GM04504 (cell line): ENCODE measurements at places on chromosomes 13 and 19.

GRCh38 chr19:47742634-47743033, 2.7 kb upstream of the NOP53 start:
- DNase-seq, result no peak

DNA sequence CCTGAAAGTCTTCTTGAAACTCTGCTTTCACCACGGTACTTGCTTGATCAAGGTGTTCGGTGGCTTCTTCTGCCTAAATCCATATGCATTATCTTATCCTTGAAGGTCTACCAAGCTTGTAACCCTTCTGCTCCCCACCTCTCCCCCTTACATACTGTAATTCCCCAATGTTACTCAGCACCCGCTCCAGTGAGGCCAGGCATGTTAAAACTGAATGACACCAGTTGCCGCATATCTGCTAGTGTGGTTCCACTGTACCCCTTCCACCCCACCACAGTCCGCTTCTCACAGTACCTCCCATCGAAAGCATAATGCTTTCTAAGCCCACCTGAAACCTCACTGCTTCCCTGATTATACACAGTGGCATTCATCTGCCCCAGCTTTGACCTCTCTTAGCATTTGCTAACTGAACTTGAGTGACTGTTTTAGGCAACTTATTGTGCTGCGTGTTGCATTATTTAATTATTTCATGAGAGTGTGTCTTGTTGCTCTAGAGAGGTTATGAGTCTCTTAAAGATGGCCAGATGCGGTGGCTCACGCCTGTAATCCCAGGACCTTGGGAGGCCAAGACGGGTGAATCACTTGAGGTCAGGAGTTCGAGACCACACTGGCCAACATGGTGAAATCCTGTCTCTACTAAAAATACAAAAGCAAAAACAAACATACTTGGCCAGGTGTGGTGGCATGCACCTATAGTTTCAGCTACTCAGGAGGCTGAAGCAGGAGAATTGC, 87.6 kb upstream of the MBNL2 start:
- DNase-seq, result no peak

DNA sequence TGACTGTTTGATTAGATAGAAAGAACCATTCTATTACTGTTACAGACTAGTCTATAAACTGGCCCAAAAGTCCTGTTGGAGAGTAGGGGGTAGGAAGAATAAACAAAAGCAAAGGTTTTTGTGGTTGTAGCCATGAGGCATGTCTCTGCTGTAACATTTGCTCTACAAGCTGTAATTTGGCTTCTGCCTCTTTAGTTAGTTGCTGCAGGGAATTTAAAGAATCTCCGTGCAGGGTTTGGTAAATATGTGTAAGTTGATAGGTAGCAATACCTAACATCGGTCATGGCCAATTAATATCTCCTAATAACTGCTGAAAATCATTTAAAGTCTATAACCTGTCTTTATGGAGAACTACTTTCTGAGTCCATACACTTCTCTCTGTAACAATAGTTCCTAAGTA, 13.0 kb downstream of the FPR3 start:
- no peak for DNase-seq

DNA sequence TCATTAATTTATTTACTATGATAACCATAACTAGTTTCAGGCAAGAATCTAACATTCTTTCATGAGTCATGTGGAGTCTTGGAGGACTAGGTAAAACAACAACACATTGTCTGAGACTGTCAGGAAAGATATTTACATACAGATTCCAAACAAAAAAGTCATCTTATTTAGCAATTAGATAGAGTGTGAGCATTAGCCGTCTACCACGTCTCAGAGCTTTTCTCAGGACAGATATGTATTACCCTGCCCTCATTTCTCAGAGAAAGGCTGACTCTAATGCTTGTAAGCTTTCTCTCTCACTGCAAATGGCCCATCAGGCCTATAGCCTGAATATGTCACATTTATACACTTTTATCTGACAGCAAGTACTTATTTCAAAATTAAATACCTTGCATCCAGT, 312.1 kb upstream of the PCDH20 start:
- no peak for DNase-seq

DNA sequence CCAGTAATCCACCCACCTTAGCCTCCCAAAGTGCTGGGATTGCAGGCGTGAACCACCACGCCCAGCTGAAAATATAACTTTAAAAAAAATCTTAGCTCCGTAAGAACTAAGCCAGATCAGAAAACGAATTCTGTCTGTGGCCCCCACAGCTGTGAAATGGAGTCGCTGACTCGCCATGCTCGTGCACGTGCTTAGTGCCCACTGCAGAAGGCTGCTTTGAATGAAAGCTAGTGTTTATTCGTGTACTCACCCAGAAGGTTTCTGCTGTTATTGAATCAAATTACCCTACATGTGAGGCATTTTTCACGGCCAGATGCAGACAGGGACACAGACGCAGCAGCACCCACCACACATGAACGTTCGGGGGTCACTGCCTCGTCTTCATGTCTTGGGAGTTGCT, 61.7 kb upstream of the F7 start:
- no peak for DNase-seq

- DNase-seq, result peak; percentile 35
Observed at GRCh38 chr13:31909864-31910551, 121.6 kb upstream of the FRY start.

GRCh38 chr19:13996928-13997630, 9.0 kb downstream of the RFX1 start:
- no peak for DNase-seq

- no peak for DNase-seq
Observed at GRCh38 chr13:21232599-21232998, 56.1 kb downstream of the MRPL57 start.

DNA sequence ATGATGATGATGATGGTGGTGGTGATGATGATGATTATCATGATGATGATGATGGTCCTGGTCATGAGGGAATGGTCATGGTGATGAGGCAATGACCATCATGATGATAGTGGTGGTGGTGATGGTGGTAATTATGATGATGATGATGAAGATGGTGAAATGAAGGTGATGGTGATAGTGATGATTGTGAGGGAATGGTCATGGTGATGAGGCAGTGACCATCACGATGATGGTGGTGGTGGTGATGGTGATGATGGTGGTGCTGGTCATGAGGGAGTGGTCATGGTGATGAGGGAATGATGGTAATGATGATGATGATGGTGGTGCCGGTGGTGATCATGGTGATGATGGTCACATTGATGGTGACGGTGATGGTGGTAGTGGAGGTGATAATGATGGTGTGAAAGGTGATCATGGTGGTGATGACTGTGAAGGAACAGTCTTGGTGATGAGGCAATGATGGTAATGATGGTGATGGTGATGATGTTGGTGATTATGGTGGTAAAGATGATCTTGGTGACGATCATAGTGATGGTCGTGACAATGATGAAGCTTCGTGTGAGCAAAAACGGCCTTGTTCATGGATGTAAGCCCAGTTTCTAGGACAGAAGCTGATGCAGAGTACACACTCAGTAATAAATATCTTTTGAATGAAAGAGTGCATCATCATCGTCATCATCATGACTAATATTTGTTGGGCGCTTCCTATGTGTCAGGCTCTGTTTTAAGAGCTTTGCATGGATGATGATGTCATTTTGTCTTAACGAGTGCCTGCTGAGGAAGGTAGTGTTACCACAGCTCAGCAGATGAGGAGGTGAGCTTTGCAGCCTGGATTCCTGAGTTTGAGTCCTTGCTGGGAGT, 17.3 kb downstream of the SBK2 start:
- DNase-seq, result peak; percentile 66

DNA sequence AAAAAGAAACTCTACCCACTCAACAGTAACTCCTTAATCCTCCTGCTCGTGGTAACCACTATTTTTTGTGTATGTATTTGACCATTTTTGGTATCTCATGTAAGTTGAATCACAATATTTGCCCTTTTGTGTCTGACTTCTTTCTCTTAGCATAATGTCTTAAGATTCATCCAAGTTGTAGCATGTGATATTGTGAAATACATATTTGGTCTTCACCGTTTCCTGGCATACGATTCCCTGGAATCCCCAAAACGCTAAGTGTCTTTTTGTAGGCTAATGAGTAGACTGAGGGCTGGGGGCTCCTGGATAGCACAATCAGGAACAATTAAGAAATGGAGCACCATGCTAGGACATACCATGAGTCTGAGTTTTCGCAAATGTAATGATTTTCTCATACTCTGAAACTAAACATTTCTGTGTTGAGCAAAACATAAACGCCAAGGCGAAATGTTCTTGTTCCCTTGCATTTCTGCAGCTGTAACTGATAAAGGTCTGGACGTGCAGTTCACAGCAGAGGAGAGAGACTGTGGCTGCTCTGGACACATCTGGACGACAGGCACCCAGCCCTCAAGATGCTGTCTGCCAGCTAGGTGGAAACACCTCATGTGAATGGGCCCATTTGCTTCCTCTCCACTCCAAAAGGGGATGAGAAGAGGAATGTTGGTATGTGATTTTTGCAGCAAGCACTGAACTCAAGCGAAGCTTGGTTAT, 38.4 kb downstream of the BRD4 start:
- DNase-seq, result no peak

DNA sequence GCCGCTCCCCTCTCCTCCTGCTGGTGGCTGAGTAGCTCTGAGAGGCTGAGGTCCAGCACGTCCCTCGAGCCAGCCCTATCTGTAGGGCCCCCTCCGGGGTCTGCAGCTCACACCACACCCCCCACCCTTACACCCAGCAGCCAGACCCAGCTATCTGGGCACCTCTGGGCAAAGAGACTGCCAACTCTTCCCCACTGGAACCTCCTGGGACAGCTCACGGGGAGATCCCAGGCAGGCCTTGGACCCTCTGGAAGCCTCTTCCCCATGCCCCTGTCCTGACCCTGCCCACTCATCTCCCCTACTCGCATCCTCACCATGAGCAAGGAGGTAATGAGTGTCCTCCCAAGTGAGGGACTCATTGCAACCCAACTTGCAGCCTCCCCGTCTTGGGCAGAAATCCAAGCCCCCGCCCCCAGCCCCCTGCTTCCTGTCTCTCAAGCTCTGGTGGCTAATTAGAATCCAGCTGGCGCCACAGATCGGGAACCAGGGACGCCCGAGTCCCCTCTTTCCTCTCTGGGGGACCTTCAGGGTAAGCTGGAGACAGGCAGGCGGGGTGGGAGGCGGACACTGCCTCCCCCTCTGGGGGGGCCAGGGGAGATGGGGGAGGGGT, 22.1 kb downstream of the ADGRL1 start:
- DNase-seq, result no peak

DNA sequence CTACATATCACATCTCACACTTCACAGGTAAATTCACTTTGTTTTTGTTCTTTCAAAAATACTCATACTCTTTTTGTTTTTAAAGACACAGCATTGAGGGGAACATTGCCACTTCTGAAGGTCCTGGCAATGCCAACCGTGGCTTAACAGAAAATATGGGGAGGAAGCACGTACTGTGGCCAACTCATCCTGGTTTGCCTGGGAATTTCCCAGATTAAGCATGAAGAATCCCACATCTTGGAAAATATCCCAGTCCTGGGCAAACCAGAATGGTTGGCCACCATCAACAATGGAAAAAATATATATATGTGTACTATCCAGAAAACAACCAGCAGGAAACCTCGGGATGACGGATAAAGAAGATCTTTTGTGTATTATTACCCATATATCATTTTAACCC, 1032.2 kb upstream of the SLC10A2 start:
- no peak for DNase-seq

GRCh38 chr13:41919741-41920487, 41.0 kb downstream of the VWA8 start:
- no peak for DNase-seq

DNA sequence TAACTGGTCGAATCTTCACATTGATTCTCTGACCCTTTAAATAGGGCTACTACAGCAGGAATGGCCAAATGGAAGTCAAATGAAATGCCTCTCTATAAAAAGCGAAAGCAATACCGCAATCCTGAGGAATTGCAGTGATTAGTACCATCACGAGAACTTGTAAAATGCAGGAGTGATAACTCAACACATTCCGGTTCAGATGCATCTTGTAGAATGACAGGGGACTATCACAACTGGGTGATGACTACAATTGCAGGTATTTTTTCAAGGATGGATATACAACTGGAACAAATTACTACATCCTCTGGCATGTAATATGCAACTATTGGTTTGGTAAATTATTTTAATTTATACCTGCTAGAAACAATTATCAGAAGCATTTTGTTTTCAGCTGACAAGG, 140.4 kb downstream of the PCDH20 start:
- DNase-seq, result no peak

DNA sequence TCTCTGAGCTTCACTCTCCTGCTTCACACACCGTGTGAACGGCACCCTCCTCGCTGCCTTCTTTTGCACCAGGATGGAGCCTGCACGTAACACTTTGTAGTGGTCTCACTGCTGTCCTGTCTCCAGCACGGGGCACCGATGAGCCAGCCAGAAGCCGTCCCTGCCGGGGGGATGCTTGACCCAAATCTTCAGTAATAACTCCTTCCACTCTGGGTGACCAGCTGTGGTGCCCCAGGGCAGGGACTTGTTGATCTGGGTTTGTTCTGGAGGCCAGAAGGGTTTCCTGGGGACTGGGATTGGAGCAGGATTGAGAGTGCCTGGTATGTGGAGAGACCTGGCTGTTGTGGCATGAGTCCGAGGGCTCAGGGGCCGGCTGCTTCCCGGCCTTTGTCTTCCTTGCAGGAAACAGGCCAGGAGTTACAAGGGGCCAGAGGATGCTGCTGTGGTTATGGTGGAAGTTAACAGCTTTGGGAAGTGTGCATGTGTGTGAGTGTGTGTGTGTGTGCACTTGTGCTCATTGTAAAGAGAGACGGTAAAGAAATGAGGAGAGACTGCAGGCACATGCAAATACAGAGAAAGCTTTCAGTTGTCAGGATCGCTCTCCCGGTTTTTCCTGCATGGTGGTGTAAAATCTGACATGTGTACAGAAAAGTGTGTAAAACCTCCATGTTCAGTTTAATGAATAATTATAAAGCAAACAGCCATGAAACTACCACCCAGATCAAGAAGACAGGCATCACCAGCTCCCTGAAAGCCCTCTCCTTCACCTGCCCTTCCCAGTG, 18.9 kb downstream of the PAK4 start:
- no peak for DNase-seq

- DNase-seq, result no peak
Observed at GRCh38 chr19:46226438-46226973, 3.0 kb upstream of the IGFL1 start.

DNA sequence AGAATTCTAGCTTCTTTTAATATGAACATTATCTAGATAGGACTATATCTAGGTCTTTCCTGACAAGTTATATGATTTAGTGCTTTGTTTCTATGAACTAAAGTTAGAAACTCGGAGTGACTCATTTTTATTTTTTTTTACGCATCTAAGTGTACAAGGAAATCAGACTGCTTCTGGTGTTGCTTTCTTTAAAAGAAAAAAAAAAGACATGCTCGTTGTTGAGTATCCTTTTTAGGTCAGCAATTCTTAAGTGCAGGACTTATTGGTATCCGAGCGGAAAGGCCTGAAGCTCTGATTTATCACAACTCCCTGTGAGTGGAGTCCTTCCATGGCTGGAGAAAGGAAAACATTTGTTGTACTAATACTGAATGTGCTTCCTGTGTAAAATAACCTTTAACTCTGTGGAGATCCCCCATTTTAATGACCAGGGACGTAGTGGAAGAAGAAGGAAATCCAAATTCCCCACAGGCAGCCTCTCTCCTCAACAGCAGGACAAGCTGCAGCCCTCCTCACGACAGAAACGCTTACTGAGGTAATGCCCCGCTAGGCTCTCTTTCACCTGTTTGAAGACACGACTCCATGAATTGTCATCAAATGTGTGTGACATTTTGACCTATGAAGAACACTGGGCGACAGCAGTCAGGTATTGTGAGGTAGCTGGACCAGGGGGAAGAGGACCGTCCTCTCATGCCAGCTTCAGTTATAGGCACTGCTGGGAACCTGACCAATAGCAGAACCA, 17.9 kb upstream of the POMP start:
- no peak for DNase-seq

GRCh38 chr19:39867133-39867532, 21.0 kb upstream of the FBL start:
- DNase-seq, result no peak

- DNase-seq, result no peak
Observed at GRCh38 chr19:40154121-40154680, 37.0 kb upstream of the MAP3K10 start.
